ENCODE measurements at places on chromosomes 12 and 14.

- DNase-seq = no peak
Observed at GRCh38 chr12:24373004-24373403, 423.5 kb upstream of the SOX5 start.

DNA sequence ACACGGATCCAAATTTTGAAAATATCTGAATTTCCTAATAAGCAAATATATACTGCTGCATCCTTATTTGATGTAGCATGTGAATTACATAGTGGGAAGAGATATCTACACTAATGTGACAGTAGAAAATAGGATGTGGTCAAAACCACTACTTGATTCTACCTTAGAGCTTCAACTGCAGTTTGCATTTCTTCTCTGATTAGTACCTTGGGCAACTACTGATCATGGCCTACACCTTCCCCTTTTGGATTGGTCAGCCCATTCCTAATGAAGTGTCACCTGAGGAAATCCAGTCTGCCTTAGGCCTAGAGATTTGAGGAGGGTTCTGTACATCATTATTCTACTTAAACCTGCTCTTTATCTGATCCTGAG, 10.7 kb downstream of the LLPH start:
- no peak for DNase-seq

DNA sequence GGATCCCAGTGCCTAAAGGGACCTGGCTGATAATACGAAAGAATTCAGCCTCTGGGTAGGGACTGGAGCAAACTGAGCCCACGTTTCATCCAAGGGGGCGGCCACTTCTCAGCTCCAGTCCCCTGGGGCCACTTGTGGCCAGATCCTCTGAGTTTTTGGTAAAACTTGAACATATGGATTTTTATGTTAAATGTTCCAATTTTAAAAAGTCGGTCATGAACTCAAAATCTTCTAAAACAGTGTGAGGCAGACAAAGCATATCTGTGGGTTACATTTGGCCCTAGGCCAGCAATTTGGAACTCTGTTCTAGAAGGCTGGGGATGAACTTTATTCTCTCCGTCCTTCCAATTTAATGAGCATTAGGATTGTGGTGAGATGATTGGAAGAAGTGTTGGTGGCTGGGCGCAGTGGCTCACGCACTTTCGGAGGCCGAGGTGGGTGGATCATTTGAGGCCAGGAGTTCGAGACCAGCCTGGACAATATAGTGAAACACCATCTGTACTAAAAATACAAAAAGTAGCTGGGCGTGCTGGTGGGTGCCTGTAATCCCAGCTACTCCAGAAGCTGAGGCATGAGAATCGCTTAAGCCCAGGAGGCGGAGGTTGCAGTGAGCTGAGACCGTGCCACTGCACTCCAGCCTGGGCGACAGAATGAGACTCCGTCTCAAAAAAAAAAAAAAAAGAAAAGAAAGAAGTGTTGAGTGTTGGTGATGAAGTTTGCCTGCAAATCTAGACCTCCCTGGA, 3.0 kb upstream of the PPP1CC start:
- DNase-seq = no peak

DNA sequence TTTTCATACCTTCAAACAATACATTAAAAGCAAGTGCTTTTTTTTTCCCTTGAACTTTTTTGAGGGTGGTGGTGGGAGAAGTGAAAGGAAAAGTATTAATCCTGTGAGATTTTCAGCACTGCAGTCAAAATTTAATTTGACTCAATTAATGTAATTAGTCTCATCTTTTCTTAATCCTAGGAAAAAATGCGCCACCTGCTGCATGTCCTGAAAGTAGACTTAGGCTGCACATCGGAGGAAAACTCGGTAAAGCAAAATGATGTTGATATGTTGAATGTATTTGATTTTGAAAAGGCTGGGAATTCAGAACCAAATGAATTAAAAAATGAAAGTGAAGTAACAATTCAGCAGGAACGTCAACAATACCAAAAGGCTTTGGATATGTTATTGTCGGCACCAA, 52.2 kb downstream of the SPATA7 start:
- no peak for DNase-seq

GRCh38 chr14:99132821-99133635, 139.0 kb downstream of the BCL11B start:
- peak; percentile 35 for DNase-seq

DNA sequence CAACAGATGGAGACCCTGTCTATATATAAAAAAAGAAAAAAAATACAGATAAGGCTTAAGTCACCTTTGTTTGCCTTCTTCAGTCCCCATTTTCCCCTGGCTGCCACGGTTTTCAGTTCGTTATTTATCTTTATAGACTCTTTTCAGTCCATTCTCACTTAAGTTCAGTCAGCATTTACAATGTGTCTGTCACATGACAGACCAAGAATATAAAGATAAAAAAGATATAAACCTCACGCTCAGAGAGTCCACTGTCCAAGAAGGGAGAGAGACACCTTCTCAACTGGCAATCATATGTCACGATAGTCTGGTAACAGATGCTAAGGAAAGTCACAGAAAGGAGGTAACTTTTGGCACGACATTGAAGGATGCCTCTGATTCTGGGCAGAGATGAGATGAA, 13.4 kb upstream of the POLR3B start:
- no peak for DNase-seq

GRCh38 chr14:94690486-94690885, 78.3 kb downstream of the SERPINA3 start:
- no peak for DNase-seq

- no peak for DNase-seq
Observed at GRCh38 chr14:80663541-80663940, 278.0 kb downstream of the CEP128 start.

- no peak for DNase-seq
Observed at GRCh38 chr14:95144849-95145248, 12.5 kb downstream of the DICER1 start.

DNA sequence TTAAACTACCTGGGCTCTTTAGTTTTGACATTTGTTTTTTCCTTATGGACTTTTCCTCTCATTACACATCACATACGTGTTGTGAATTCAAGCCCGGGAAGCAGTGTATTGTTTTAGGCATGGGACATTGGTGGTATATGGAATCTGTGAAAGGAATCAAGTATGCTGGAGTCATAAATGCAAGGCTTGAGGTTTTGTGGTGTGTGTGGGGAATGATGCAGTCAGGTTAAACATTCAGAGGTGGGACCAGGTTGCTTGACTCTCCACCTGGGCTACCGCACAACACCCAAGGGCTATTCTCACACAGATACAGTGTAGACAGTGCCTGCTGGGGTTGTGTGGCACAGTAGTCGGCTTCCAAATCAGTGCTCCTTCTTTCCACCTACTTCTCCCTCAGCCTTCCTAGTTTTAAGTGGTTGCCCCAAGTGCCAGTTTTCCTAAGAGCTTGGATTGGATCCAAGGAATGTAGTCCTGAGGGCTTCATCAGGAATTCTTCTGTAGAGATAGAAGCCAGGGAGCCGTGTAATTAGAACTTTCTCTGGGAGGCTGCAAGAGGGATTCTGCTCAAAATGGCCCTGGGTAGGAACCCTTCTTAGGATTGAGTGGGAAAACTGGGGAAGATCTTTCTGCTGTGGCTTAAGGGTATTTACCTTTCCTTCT, 243.7 kb downstream of the C12orf75 start:
- DNase-seq = no peak

DNA sequence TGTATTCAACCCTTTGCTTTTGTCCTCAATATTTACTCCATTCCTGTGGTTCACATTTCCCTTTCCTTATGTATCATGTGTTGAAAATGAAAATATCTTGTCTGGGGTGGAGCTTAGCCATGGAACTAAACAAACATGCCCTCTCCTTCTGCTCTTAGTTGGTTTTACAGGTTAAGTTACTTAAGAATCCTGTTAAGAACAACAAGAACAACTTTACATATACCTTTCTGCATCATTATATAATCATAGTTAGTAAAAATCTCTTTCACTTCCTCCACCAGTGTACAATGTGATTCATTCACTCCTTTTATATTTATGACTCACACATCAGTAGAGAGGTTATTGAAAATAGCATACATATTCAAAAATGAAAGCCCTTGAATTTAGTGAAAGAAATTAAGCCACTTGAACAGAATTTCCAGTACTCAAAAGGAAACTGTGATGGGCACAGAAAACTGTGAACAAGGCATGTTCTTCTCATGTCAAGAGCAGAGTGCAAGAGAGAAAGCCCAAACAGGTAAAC, 307.7 kb downstream of the CCDC91 start:
- DNase-seq = no peak

DNA sequence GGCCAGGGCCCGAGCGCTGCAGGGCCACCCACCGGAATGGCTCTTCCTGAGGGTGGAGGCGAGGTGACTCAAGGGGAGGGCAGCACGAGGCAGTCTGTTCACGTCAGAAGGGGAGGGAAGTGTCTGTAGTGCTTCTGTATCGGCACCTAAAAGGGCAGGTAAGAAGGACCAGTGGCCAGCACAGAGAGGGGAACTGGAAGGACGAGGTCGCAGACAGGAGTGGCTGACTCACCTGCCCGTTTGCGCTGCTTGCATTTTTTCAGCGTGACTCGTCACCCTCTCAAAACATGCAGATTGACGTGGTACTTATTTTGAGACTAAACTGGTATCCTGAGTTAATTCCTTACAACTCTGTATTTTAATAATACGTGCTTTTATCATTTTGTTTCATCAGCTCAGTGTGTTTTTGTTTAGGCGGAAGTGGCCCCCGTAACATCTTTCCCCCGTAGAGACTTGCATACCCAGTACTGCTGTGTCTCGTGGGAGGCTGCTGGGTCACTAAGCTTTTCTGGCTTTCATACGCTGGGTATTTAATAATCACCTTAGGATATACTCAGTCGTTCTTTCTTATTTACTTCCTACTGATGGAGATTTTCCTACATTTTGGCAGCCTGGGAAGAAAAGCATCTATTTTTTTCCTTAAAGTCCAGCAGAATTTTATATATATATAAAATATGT, 26.4 kb downstream of the SFSWAP start:
- DNase-seq = no peak

GRCh38 chr12:109735825-109736551, 22.4 kb downstream of the FAM222A start:
- DNase-seq = no peak

DNA sequence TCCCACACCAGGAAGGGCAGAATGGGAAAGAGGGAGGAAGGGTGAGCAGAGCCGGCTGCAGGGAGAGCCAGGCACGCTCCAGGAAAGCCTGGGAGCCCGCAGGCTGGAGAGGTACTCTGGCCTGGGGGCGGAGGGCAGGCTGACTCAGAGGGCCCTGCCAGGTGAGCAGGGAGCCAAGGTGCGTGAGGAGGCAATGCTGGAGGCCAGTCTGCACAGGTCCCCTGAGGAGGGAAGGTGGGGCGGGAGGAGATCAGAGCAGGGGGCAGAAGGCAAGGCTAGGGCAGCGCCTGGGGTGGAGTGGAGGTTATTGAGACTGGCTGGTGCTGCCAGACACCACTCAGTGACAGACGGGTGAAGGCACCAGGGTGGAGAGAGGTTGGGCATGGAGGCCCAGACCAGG, 385.0 kb downstream of the BCL11B start:
- DNase-seq = no peak

- DNase-seq = peak; percentile 67
Observed at GRCh38 chr14:98912655-98913054, 359.3 kb downstream of the BCL11B start.

GRCh38 chr12:22246217-22246846, 88.2 kb downstream of the ST8SIA1 start:
- no peak for DNase-seq

DNA sequence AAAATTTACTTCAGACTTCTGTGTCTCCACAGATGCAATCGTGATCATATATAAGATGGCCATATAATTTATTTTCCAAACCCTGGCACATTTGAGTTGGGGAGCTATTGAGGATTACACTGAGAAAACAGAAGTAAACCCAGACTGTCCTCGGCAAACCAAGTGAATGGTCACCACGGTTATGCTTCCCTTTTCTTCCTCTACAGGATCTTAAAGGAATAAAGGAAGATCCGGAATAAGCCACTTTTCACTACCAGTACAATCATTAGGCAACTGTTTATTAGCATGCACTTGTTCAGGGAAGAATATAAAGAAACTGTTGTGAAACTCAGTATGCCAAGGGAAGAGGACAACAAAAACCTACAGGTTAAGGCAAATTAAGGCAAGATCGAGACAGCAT, 27.6 kb downstream of the SBNO1 start:
- no peak for DNase-seq

- DNase-seq = no peak
Observed at GRCh38 chr12:16228067-16228466, 49.4 kb downstream of the SLC15A5 start.

GRCh38 chr12:83015390-83016217, 328.9 kb downstream of the TMTC2 start:
- no peak for DNase-seq

GRCh38 chr14:91681893-91682563, 49.9 kb downstream of the CATSPERB start:
- DNase-seq = peak; percentile 43

DNA sequence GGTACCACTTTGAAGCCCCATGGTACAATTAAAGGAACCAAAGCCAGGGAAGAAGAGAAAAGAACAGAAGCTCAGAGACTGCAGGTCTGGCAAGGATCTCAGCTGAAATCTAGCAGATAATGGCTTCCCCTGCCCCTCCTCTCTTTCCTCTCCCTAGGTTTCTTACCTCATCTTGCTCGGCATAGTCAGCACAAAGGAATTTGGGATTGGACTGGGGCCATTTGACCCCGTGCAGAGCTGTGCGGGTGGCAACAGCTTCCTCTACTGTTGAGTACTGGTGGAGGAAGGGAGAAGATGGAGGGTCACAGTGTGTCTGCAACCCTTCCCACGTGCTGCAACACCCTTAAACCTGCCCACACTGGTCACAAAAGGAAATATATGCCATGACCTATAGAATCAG, 4.7 kb upstream of the CDH24 start:
- no peak for DNase-seq

GRCh38 chr14:42428996-42429395, 822.3 kb downstream of the LRFN5 start:
- no peak for DNase-seq

DNA sequence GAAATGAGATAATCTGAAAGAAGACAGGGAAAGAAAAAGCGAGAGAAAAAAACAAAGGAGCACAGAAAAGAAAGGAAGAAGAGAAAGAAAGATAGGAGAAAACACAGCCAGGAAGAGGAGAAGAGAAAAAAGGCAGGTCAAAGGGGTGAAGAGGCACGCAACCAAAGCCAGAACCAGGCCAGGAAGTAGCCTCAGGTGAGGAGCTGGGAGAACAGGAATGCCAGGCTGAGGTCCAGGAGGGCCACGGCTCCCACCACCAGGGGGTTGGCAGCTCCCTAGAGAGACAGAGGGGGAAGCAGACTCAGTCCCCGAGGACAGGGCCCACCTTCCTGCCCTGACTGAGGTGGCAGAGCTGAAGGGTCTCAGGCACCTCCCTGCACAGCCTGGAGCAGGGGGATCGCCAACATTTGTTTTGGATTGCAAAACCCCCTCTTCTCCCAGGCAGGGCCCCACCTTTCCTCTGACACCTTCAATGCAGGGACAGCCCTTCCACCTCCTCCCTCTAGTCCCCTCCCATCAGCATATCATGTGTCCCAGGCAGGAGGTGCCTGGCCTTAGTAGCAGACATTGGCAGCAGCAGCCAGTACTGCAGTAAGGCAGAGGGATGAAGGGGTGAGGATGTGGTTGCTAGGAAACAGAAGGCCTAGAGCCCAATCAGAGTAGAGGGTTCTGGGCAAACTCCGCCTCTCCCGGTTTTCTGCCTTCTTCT, 2.0 kb upstream of the AP1G2 start:
- DNase-seq = no peak
